ENCODE measurements at places on chromosomes 16 and 17. TPM values are rescaled to one million over a fixed set of nuclear protein-coding genes. Genes with fewer than 3 reads are reported as not detected.
A peak's percentile ranks its signal among the peaks of the same experiment; 100 is the strongest.

Gene DPEP2
- total RNA-seq: 1.1 TPM

GRCh38 chr16:82845116-82845515 lies 218.3 kb downstream of the CDH13 start:
- H3K4me1 ChIP-seq: no peaks in the 10 kb centered on the region
- H3K36me3 ChIP-seq: no peaks in the 10 kb centered on the region
- H3K27ac ChIP-seq: peak overlapping the region; percentile 12
- H3K4me3 ChIP-seq: no peak overlapping the region
- no peak for DNase-seq

- peaks cover 11% of the 10 kb centered on the region for H3K27me3 ChIP-seq
- no peaks in the 10 kb centered on the region for H3K36me3 ChIP-seq
- H3K27ac ChIP-seq: no peak overlapping the region
- no peaks in the 10 kb centered on the region for H3K4me1 ChIP-seq
- H3K4me3 ChIP-seq: no peak overlapping the region
Observed at GRCh38 chr16:2858245-2859025, 465 bp upstream of the PRSS22 start.

Gene PCYT2
- 81.1 TPM for total RNA-seq

DNA sequence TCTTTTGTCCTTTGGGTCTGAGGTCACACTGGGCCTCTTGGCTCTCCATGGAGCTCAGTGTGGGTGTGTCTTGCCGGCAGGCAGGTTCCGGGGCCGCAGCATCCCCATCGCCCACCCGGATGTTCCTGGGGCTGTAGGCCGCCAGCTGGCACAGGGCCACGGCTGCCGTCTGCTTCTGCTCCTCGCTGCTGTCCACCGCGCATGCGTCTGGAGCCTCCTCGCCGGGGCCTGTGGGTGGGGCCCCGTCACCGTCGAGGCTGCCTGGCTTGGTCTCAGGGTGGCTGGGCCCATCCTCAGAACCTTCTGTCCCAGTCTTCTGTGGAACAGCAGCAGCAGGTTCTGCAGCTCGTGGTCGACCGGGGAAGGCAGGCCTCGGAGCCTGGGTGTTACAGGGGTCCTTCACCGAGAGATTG lies 9.6 kb downstream of the ZNF750 start:
- H3K27ac ChIP-seq: no peak overlapping the region
- no peaks in the 10 kb centered on the region for H3K36me3 ChIP-seq
- DNase-seq: no peak
- H3K4me3 ChIP-seq: no peak overlapping the region
- no peaks in the 10 kb centered on the region for H3K4me1 ChIP-seq

DNA sequence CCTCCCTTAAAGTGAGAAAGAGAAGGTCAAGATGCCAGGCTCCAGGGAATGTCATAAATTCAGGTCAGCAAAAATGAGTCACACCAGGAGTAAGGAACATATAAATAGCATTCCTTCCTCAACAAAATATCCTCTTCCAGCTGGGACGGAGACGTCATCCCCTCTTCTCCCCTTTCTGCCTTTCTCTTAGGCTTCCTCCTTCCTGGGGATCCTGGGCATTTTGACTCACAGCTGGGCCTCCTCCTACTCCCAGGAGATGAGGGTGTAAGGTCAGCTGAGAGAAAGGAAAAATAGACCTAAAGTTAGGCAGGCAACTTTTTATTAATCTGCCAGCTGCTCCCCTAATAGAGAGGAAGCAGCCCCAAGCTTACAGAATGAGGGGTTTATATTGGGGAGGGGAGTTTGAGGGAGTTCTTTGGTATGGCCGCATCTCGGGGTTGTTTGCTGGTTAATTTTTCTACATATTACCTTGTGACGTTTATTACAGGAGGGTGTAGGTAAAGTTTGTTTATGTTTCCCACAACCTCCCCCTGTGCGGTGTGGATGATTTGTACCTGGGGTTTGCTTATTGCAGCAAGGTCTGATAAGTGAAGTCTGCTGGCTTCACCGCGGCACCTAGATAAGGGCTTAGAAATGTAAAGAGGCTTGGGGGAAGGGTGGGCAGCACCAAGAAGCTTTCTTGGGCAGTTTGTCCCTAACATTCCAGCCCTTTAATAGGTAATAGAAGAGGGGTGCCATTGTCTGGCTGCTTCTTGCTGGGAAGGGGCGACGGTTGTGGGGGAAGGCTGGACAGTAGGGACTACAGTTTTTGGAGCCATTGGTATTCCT lies 7.1 kb upstream of the ZNF747 start:
- no peaks in the 10 kb centered on the region for H3K27me3 ChIP-seq
- no peak for DNase-seq
- H3K4me3 ChIP-seq: no peak overlapping the region
- H3K4me1 ChIP-seq: no peaks in the 10 kb centered on the region
- H3K27ac ChIP-seq: no peak overlapping the region

DNA sequence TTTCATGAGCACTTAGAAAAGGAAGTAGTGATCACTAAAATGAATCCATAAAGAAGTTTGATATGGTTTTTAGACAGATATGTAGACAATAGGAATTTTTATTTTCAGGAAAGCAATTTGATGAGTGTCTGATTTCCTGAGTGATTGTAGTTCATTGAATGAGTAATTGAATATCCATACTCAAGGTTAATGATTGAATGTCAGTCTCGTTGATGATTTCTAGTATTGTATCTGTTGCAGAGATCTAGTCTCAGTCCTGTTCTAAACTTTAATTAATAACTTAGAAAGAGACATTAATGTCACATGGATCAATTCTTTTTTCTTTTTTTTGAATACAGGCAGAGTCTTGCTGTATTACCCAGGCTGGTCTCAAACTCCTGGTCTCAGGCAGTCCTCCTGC lies 78.3 kb downstream of the NLK start:
- no peak overlapping the region for H3K27ac ChIP-seq
- H3K36me3 ChIP-seq: peaks cover 3% of the 10 kb centered on the region
- no peak for DNase-seq
- no peaks in the 10 kb centered on the region for H3K4me1 ChIP-seq

DNA sequence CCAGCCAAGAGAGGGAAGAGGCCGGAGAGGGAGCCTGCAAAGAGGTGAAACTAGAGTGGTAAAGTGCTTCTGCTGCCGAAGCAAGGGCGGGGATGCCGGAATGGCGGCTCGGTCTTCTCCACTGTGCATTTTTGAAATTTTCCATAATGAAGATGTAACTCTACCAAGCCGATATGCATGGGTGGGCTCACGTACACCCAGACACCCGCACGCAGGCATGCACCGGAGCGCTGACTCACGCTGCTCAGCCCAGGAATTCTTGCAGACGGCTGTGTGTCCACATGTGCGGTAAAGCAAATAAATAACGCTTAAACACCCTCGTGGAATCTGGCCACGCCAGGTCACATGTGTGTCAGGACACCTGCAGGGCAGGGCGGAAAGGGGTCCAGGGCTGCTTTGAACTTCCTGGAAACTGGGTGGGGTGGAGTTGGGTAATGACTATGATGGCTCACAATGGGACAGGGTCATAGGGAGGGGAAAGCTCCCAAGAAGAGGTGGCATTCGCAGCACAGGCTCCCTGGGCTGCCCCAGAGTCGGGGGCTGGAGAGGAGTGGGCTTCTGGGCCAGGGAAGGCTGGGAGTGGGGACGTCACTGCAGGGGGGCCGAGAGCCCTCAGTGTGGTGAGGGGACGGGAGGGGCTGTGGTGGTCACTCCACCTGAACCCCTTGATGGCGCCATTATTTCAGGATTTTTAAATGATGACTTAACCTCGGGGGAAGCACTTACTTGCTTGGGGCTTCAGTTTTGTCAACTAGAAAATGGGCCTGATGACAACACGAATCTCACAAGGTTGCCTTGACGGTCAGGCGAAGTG lies 265.5 kb downstream of the PARN start:
- no peak overlapping the region for H3K27ac ChIP-seq
- no peak for DNase-seq
- H3K27me3 ChIP-seq: no peaks in the 10 kb centered on the region
- no peak overlapping the region for H3K4me3 ChIP-seq
- no peaks in the 10 kb centered on the region for H3K4me1 ChIP-seq

GRCh38 chr17:4978726-4979125 lies 8.7 kb downstream of the CAMTA2 start:
- H3K36me3 ChIP-seq: peaks cover 76% of the 10 kb centered on the region
- no peaks in the 10 kb centered on the region for H3K4me1 ChIP-seq
- H3K27ac ChIP-seq: no peak overlapping the region
- no peak for DNase-seq
- H3K27me3 ChIP-seq: no peaks in the 10 kb centered on the region

DNA sequence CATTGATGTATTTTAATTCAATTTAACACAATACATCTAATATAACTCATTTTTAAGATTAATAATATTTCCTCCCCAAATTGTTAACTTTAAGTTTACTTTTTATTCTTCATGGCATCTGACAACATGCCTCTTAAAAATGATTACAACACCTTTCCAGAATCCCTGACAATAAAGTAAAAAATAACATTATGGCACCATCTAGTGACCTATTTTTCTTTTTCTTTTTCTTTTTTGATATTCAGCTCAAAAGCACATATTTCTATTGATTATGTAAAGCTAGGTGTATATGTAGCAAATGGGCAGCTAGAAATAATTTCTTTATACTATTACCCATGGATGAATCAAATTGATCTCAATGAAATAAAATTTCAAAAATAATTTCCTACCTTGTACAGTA lies 834.3 kb upstream of the CDH8 start:
- no peaks in the 10 kb centered on the region for H3K27me3 ChIP-seq
- no peak overlapping the region for H3K27ac ChIP-seq
- no peak overlapping the region for H3K4me3 ChIP-seq
- no peak for DNase-seq
- no peaks in the 10 kb centered on the region for H3K36me3 ChIP-seq

GRCh38 chr16:2831203-2831602 lies 1.1 kb downstream of the ZG16B start:
- no peak overlapping the region for H3K4me3 ChIP-seq
- no peaks in the 10 kb centered on the region for H3K36me3 ChIP-seq
- H3K27me3 ChIP-seq: no peaks in the 10 kb centered on the region
- peaks cover 8% of the 10 kb centered on the region for H3K4me1 ChIP-seq
- no peak for DNase-seq

Gene CCDC102A
- total RNA-seq: 13.7 TPM

GRCh38 chr17:13484020-13484419 lies 117.7 kb downstream of the HS3ST3A1 start:
- no peaks in the 10 kb centered on the region for H3K36me3 ChIP-seq
- H3K4me3 ChIP-seq: no peak overlapping the region
- no peak overlapping the region for H3K27ac ChIP-seq
- H3K27me3 ChIP-seq: no peaks in the 10 kb centered on the region

DNA sequence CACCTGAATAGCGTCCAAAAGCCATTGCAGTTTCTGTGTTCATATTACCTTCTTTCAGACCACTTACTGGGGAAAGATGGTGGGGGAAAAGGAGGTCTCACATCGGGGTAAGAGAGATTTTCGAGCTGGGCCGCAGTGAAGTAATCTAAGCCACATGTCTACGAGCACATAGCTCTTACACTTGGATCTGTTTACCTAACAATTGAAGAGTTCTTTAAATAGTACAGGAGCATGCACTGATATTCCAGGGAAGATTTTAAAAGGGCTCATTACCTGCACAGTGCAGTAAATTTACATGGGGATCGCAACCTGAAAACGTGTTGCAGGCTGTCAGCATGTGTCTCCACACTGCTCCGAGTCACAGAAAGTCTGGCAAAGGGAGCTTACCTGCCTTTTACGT lies 12.6 kb downstream of the MAF start:
- no peaks in the 10 kb centered on the region for H3K4me1 ChIP-seq
- no peak for DNase-seq
- H3K36me3 ChIP-seq: no peaks in the 10 kb centered on the region
- H3K27ac ChIP-seq: no peak overlapping the region

DNA sequence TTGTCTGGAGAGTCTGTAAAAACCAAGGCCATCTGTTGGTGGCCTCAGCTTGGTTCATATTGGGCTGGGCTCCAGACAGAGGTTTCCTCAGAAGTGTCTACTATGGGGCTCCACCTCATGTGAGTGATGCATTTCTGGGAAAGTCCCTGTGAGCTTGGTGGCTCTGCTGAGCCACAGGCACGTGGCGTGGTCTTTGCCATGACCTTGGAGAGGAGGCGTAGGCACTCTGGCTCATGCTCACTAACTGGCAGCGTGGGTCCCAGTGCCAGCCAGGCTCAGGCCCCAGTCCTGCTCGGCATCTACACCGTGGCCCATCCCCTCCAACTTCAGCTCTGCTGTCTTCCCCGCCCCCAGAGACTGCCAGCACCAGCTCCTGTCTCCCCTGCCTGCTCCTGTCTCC lies 10.7 kb upstream of the SMTNL2 start:
- H3K4me3 ChIP-seq: no peak overlapping the region
- H3K27me3 ChIP-seq: no peaks in the 10 kb centered on the region
- H3K27ac ChIP-seq: no peak overlapping the region
- no peaks in the 10 kb centered on the region for H3K36me3 ChIP-seq

DNA sequence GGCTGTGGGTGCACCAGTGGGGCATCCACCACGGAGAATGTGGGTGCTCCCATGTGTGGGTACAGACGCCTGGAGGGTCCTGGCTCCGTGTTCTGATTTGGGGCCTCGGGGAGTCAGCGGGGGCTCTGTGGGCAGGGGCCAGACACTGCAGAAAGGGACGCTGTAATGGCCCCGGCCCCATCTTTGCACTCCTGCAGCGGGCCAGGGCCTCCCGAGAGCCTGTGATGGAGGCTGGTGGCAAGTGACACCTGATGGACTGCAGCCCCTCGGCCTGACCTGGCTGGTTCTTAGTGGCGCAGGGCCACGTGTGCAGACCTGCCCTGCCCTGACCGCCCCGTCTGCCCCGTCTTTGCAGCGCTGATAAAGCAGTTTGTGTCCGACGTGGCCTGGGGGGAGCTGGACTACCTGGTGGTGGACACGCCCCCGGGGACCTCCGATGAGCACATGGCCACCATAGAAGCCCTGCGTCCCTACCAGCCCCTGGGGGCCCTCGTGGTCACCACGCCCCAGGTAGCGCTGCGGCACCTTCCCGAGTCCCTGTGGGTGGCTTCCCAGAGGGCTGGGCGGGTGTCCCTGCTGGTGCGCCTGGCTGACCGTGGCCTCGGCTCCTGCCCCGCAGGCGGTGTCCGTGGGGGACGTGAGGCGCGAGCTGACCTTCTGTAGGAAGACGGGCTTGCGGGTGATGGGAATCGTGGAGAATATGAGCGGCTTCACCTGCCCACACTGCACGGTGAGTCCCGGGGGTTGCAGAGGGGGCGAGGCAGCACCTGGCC lies 4.7 kb downstream of the NUBP2 start:
- H3K27me3 ChIP-seq: no peaks in the 10 kb centered on the region
- peaks cover 15% of the 10 kb centered on the region for H3K4me1 ChIP-seq
- no peak overlapping the region for H3K4me3 ChIP-seq

Gene ACSM3
- not detected for total RNA-seq

- no peaks in the 10 kb centered on the region for H3K36me3 ChIP-seq
- peak; percentile 85 for DNase-seq
- peaks cover 38% of the 10 kb centered on the region for H3K4me1 ChIP-seq
- no peak overlapping the region for H3K27ac ChIP-seq
- no peaks in the 10 kb centered on the region for H3K27me3 ChIP-seq
- H3K4me3 ChIP-seq: peak overlapping the region; percentile 27
Observed at GRCh38 chr17:29617481-29618271, 5.0 kb downstream of the CORO6 start.

GRCh38 chr17:65626451-65626850 lies 65.0 kb upstream of the AXIN2 start:
- no peaks in the 10 kb centered on the region for H3K36me3 ChIP-seq
- no peak for DNase-seq
- H3K4me3 ChIP-seq: no peak overlapping the region
- no peaks in the 10 kb centered on the region for H3K27me3 ChIP-seq
